ENCODE measurements at places on chromosomes 12 and 14.
A peak's percentile ranks its signal among the peaks of the same experiment; 100 is the strongest.

DNA sequence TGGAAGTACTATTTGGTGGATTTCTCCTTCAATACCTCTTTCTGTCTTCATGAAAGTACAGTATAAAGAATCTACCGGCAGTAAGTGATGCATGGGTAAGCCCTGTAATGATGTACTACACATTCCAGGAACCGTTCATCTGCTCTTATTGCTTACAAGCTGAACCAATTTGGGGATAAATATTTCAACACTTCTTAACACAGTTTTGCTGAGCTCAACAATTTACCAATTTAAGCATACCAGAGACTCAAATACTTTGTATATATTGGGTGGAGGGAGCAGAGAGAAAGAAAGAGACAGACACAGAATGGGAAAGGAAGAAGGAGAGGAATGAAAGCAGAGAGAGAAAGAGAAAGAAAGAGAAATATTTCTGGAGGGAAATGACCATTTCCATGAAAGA lies 821.1 kb upstream of the FLRT2 start:
- DNase-seq: no peak

- no peak for DNase-seq
These were observed 4.1 kb upstream of the IFNG start for GRCh38 chr12:68163560-68164081.

DNA sequence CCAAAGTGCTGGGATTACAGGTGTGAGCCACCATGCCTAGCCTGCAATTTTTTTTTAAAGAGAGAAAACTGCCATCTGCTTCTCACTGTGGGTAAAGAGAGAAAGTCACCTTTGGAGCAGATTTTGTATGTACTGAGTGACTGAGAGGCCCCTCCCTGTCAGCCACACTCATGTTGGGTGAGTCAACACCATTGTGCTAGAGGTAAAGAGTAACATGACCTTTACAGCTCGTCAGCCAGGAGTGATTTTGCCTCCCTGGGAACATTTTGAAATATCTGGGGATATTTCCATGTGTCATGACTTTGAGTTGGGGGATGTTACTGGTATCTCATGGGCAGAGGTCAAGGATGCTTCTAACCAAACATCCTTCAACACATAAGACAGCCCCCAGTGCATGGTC lies 115.2 kb downstream of the KSR2 start:
- peak; percentile 86 for DNase-seq

DNA sequence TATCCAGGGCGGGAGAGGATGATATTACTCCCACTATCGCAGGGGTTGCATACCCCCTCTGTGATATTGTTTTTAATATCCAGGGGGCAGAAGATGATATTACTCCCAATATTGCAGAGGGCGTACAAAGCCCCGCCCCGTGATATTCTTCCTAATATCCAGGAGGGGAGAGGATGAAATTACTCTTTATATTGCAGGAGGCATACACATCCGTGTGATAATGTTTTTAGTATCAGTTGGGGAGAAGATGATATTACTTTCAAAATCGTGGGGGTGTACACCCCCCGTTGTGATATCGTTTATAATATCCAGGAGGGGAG lies 52.9 kb upstream of the OXA1L start:
- no peak for DNase-seq

GRCh38 chr12:94566345-94566744 lies 84.0 kb downstream of the TMCC3 start:
- no peak for DNase-seq

- DNase-seq: peak; percentile 77
These were observed 45.6 kb downstream of the STAB2 start for GRCh38 chr12:103632554-103633216.

- DNase-seq: peak; percentile 49
These were observed 145.4 kb upstream of the ABCD2 start for GRCh38 chr12:39764944-39765560.

DNA sequence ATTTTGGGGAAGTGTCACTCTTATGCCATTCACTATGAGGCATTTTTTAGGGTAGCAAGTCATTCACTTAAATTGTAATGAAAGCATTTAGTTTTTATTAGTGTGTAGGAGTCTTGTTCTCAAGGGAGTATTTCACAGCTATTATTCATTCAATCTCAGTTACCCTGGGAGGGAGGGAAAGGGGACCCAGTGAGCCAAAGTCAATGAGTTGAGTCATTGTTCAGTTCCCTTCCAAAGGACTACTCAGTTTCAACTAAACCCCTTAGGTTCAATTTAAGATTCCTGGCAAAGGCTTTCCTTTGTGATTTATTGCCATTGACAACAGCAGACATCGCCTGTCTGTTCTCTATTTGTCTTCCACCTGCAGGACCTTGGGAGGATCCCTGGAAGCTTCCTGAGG lies 29.3 kb upstream of the RASSF8 start:
- peak; percentile 8 for DNase-seq

DNA sequence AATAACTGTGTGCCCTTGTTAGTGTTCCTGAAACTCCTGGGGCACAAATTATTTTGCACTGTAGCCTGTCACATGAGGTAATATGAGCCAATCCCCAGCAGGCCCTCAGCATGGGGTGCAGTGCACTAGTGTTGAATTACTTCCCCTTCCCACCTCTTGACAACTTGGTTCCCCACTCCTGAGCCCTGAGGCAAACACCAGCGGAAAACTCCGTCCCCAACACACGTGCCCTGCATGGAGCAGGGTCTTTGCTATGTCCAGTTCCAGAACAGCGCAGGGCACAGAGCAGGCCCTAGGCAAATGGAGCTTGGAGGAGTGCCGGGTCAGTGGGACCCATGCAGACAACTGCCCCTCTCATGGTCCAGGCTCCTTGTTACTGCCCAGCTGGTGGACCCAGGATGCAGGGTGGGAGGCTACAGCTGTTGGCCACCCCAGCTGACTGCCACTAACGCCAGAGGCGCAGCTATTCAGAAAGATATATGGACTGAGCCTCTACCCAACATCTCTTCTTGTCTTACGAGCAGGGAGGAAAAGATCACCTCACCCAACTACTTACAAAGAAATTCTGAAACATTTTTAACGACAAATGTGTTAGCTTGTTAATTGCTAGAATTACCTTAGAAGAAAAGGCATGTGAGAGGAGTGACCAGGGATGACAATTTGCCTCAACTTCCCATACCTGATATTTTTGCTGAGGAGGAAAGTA lies 71.6 kb downstream of the NT5DC3 start:
- DNase-seq: no peak

DNA sequence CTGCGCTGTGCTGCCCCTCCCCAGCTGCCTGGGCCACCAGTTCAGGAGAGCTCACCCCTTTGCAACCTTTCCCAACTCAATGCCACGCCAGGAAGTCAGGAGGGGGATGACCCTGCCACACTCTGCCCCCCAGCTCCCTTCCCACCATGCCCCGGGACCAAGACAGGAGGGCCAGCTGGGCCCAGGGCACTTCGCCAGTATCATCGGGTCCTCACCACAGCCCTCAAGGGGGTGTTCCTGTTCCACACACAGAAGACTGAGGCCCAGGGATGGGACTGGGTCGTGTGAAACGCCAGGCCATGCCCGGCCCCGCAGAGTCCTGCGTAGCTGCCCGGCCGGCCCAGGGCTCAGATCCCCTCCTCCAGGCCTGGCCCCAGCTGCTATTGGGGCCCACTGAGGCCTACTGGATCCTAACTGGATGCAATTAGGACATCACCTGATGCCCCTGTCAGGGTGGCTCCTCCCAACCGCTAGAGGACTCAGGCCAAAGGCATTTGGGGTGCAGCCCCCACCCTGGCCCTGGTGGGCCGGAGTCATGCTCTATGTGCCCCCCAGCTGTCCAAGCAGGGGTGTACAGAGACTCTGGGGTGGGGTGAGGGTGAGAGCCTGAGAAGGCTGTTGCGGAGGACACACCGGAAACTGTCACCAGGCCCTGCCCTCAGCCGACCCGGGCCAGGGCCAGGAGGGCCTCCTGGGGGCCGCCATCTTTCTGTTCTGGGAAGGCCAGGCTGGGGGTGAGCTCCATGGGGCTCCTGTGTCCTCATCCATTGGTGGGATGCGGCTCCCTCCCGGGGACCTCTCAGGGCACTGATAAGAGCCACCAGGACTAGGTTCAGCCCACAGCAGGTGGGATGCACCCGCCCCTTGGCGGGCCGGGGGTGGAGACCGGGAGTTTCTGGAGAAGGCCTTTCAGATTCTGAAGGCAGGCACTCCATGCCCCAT lies 29.3 kb upstream of the ANKRD9 start:
- no peak for DNase-seq

DNA sequence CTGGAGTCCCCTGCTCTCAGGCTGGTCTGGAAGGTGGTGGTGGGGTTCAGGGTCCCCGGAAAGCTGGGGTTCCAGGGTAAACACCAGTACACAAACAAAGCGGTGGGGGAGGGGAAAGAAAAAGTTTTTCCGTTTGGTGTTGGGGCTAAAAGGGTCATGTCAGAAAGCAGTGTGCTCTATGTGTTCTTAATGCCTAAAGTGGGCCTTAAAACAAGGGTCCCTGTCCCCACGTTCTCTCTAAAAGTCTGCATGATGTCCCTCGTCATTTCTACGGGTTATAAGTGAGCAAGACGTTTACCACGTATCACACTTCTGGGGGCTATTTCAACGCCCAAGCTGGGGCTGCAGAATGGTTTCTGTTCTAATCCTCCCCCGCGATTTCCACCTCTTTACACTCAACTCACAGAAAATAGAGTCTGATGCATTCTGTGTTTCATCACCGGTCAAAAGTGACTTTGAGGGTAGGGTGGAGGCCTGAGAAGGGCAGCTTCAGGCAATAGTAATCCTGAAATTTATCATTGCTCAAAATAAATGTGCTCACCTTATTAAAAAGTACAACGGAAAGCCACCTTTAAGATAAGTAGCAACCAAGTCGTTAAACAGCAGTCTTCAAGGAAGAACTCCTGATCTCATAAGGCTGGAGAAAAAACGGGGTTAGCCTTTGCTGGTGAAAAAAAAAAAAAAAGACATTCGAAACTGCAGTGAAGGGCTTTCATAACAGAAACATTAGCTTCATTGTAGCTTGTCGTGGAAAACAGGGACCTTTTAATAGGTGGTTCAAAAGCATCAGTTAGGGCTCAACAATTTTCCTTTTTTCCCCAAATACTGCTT lies 63.9 kb upstream of the PTGR2 start:
- peak; percentile 28 for DNase-seq

DNA sequence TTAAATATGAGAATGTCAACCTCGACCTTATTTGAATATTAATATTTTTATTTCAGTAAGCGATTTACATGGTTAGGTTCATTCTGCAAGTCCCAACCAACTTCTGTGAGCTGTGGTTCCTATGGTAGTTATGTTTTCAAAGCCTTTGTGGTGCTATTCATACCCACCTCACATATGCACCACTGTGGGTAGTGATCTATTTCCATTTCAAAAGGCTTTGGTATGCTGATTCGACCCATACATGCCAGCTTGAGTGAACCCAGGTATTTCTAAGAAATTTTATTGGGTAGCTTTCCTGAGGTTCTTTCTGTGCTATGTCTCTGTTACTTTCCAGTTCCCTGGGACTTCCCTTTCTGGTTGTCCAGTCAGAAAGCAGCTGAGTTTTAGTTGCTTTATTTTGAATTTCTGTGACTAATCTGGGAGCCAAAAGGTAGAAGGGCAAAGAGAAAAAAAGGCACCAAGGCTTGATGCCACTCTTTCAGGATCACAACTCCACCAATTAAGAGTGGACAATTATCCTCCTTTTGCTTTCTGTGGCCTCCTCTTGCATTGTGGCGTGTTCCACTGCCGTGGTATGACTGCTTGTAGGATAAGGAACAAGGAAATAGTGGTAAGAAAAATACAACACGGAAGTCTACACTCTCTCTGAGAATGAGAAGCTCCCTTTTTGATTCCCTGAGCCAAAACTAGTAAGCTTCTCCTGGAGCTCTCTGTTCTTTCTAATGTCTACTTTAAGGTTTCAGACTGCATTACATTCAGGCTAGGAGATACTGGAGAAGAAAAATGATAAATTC lies 729.1 kb downstream of the NOVA1 start:
- DNase-seq: peak; percentile 6

GRCh38 chr12:117583677-117584225 lies 222.3 kb upstream of the NOS1 start:
- no peak for DNase-seq

DNA sequence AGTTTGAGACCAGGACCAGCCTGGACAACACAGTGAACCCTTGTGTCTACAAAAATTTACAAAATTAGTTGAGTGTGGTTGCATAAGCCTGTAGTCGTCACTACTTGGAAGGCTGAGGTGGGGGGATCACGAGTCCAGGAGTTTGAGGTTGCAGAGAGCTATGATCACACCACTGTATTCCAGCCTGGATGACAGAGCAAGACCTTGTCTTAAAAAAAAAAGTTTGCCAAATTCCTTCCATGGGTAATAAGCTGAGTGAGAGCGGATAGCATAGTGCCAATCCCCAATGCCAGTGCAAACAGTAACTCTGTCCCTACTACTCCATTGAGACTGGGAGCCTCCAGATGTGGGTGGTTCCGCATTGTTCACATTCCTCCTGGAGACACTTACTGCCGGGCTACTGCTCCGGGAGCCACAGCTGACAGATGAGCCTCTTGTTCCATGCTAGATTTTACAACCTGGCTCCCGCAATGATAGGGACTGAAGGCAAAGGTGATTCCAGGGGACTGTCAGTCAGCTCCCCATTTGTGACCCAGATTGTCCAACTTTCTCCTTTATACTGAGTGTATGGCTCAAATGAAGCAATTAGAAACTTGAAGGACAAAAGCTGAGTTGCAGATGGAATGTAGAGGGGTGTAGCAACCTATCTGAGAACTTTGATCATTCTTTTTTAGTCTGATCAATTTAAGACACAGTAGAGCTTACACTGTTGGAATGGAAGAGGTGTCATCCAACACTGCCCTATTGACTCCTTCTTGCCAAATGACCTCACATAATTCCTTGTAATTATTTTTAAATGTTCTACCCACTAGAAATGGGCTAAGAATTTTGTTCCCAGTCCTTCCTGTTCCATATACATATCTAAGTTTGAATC lies 13.4 kb upstream of the FRMD6 start:
- peak; percentile 92 for DNase-seq

- DNase-seq: peak; percentile 73
These were observed 645.4 kb upstream of the ATXN7L3B start for GRCh38 chr12:73892201-73892600.

GRCh38 chr14:66273261-66273832 lies 212.8 kb upstream of the CCDC196 start:
- peak; percentile 15 for DNase-seq

DNA sequence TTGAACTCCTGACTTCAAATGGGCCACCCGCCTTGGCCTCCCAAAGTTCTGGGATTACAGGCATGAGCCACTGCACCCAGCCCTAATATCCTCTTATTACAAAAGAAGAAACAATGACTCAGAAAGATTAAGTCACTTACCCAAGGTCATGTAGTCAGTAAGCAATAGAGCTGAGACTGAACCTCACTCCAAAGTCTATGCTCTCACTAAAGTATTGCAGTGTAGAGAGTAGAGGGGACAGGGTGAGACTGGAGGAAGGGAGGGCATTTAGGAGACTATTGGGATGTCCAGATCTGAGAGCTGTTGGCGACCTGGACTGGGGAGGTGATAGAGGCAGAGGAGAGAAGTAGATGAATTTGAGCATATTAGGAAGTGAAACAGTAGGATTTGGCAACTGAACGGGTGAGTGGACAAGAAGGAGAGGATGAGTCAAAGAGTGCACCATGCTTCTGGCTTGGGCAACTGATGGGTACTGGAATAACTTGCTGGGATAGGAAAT lies 11.8 kb downstream of the P2RX7 start:
- DNase-seq: peak; percentile 38

GRCh38 chr12:43805149-43805859 lies 813 bp downstream of the TWF1 start:
- DNase-seq: peak; percentile 17

GRCh38 chr12:66288121-66288520 lies 14.2 kb upstream of the HELB start:
- no peak for DNase-seq

Measured in kidney tubule cell (primary cell).